ENCODE measurements at places on chromosomes 2 and 18.
A peak's percentile ranks its signal among the peaks of the same experiment; 100 is the strongest.

GRCh38 chr2:171811245-171811628 is 82.8 kb downstream of the SLC25A12 start:
- no peak for DNase-seq

GRCh38 chr2:143933946-143934569 is 585.9 kb downstream of the ZEB2 start:
- DNase-seq = no peak

DNA sequence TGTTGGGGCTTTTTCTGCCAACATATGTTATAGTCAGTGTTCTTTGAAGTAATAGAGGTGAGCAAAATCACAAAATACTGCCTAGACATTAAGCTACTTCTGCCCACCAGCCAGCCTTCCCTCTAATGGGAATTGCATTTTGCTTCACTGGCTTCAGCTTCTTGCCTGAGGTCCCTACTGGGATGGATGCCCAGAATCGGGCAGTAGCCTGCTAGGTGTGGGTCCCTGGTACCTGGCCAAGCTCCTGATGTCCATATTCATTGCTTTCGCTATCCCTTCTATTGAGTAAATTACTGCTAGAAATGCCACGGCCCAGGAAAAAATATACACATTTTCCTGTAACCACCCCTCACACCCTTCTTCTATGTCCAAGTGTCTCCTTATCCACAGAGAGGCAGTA is 27.0 kb downstream of the CRYGD start:
- no peak for DNase-seq

DNA sequence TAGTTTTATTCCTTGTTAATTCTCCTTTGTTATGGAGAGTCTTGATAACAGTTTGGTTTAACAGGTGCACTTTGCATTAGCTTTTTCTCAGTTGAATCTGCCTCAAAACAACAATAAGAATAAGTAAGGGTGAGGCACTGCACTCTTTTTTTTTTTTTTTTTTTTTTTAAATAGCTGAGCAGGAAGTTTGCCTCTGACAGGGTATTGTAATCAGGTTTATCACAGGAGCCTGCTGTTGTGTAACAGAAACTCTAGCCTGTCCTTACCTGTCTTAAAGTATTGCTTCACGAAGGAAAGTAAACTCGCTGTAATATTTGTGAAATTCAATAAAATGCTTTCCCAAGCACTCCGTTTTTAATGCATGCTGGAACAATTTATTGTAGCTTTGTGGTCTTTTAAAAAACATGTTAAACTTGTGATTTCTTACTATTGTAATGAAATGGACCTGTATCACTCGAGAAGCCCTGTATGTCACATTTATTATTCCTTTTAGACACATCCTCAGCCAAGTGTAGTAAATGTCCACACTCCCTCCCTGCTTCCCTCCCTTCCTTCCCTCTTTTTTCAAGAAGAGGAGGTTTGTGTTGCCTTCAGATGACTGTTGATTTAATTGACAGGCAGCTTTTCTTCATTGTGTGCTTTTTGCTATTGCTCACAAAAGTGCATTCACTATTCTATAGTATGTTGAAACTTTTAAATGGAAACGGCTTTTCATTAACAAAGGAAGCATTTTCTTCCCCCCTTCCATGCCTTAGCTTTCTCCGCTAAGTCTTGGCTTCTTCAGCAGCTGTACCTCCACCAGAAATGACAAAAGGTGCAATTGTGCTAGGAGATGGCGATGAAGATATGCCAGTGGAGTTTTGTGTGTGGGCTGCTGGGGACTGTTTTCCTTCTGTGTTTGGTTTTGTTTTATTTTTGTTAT is 52.7 kb downstream of the TAF1B start:
- DNase-seq = no peak

DNA sequence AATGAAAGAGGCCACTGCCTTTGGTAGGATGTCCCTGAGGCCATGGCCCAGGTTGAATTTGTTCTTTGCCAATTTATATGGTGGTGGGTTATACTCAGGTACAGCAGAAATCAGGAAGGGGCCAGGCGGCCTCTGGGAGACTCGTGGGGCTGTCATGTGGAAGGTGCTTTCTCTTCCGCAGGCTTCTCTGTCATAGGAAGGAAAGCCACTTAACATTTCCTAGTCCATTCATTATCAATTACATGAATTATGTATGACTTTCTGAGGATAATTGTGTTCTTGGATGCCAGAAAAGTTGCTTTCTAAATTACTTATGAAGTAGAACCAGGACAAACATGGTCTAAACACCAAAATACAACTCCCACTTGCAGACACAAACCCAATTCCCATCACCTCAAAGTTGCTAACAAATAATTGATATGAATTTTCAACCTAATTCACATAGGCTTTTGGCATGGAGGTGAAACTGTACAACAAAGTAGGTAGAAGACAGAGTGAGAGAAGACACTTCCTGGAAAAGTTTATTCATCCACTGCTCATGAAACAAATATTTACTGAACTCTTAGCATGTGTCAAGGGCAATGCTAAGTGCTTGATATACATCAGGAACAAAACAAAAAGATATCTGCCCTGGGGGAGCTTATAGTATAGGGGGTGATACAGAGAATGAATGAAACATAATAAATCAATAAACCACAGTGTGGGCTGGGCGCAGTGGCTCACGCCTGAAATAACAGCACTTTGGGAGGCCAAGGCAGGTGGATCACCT is 50.5 kb upstream of the CHMP1B start:
- no peak for DNase-seq

DNA sequence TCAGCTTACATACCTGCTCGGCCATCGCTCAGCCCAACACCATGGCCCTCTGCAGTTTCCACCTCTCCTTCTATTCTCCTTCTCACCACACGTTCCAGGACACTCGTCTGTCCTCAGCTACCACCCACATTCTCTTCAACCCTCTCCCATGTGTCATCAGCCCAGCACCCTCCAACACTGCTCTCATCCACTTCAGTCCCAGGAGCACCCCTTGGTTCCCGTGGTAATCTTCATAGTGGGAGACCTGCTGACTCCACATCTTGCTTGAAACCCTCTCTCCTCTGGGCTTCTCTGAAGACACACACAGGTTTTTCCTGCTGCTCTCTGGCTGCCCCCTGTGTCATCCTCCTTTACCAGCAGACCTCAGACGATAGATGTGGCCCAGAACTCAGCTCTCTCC is 228.7 kb downstream of the GBX2 start:
- no peak for DNase-seq

DNA sequence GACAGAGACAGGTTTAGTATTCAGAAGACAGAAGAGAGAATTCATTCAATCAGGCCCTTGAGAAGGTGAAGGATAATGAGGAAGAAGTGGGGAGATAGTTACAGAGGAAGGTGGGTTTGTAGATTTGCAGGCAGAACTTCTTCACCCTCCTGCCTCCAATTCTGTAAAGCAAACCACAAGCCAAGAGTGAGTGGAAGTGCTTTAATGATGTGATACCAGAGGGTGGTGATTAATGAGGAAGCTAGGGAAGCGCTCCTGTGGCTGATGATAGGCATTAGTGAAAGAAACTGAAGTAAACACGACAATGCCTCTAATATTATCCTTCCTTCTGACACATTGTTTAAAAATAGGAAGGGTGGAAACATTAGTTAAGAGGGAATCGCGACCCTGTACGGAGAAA is 78.2 kb downstream of the CAPN13 start:
- no peak for DNase-seq

DNA sequence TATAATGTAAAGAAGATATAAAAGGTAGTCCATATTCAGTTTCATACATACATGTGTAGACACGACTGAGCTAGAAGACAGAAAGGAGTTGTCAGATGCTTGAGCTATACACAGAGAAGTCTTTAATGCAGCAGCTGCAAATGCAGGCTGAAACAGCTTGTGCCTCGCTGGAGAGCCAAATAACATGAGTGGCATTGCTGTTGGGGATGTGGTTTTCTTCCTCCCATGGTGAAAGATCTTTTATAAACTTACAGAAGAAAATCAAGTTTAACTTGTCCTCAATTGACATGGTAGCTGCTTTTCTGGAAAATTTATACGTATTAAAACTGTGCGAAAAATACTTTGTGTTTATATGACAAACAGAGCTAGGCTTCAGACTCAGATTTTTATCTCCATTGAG is 16.4 kb upstream of the IL1R1 start:
- no peak for DNase-seq

DNA sequence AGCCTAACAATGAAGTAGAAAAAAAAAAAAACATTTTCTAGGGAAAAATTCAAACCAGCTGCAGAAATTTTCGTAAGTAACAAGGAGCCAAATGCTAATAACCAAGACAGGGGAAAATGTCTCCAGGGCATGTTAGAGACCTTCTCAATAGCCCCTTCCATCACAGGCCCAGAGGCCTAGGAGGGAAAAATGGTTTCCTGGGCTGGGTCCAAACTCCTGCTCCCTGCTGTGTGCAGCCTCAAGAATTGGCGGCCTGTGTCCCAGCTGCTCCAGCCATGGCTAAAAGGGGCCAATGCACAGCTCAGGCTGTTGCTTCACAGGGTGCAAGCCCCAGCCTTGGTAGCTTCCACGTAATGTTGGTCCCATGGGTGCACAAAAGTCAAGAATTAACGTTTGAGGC is 266.2 kb downstream of the ZEB2 start:
- DNase-seq = no peak

DNA sequence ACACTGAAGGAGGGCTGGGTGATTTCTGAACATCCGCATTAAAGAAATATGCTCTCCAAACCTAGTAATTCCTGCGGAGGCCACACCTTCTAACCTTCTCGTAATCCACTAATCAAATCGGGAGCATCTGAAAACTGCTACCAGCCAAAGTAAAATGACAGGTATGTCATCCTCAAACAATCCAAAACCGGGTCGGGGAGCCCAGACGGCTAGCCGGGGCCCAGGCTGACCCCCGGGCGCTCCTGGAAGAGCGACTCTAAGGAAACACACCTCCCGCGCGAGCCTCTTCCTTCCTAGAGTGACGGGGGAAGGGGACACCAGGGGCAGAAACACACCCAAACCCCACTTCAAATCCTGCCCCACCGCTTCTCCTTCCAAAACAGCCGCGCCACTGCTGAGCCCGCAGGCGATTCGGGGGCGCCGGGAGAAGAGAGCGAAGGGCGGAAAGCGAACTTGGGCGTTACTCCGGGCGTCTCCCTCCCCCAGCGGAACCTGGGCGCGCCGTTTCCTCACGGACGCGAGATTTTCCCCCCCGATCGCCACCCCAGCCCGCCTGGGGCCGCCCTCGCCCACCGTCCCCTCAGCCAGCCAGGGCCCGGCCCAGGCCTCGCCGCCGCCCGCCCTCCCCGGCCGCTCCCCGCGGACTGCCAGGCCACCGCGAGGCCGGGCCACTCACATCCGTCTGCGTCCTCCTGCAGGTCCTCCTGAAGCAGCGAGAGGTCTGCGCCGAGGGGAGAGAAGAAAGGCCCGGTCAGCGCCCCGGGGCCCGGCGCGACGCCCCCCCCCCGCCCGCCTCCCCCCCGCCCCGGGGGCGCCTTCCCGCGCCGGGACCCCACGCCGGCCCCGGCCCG is 584 bp downstream of the PPP4R1 start:
- peak; percentile 30 for DNase-seq

DNA sequence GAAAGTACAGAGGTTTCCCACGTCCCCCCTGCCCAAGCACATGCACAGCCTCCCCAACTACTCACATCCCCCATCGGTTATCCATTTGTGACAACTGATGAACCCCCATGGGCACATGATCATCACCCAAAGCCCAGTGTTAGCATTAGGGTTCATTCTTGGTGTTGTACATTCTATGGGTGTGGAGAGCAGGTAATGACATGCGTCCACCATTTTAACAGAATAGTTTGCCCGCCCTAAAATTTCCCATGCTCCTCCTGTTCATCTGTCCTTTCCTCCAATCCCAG is 74.3 kb downstream of the LONRF2 start:
- DNase-seq = no peak

DNA sequence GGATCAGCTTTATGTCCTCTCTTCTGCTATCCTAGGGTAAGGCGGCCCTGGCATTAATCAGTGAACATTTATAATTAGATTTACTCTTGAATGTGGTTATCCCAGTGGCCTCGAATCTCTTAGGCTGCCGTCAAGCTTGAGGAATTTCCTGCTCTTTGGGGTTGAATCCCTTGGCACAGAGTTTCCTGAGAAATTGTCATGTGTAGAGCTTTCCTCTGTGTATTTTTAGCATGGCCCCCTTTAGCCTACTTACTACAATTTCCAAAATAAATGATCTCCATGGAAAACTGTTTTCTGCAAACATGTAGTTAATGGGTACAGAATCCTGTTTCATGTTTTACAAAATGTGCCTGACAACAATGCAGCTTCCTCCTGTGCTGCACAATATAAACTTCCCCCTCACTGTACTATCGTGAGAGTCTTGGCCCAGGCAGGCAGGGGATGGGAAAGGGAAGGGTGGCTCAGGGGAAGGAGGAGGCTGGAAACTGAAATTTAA is 18.1 kb downstream of the NCAPH start:
- DNase-seq = no peak

- DNase-seq = no peak
Observed at GRCh38 chr2:173053043-173053699, 22.5 kb upstream of the MAP3K20 start.

DNA sequence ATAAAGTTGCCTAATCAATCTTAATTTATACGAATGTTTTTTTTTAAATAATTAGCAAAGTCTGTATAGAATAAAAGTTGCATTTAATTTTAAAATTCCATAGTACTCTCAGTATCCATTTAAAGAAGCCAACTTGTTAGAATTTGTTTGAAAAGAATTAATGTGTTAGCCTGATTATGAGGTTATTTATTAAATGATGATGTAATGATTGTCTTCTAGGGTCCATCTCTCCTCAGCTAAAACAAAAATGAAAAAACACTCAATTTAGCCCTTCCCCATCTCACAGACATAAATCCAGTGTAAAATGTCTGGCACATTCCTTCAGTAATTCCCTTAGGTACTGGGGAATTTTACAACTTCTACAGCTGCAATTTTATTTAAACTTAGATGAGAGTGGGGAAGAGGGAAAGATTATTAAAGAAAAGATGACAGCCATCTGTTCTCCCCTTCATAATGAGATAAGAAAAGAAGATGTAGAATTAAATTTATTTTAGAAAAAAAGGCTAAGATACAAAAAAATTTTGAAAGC is 68.6 kb downstream of the BARD1 start:
- DNase-seq = no peak

GRCh38 chr18:34976899-34977837 is 64.0 kb upstream of the MAPRE2 start:
- DNase-seq = peak; percentile 64

- DNase-seq = peak; percentile 58
Observed at GRCh38 chr2:230602562-230603230, 109.9 kb upstream of the CAB39 start.

GRCh38 chr18:8609659-8610458 is 622 bp downstream of the RAB12 start:
- no peak for DNase-seq

GRCh38 chr18:59846814-59847490 is 52.8 kb upstream of the PMAIP1 start:
- DNase-seq = no peak

DNA sequence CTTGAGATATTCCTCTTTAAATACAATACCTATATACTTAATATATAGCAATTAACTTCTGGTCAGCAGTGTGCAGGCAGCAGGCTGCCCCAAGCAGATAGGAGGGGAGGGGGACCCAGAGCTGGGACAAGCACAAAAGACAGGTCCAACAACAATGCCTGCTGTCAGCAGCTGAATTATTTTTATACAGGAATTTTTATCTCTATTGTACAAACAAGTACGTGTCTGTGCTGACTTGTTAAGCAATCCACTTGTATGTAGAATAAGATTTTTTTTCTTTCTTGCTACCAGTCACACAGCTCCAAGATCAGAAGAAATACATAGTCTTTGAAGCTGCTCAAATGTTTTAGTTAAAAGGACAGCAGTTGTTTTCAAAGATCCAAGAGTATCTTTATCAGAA is 16.7 kb downstream of the BCL11A start:
- DNase-seq = no peak
